Regular cardiac myocyte (primary cell): ENCODE measurements at places on chromosomes 13 and 19. TPM values are rescaled to one million over a fixed set of nuclear protein-coding genes. Genes with fewer than 3 reads are reported as not detected.

CBY2 gene
- total RNA-seq = not detected in 2 replicates

ADPRHL1 gene
- 0.56 and 0.58 TPM in 2 replicates for total RNA-seq

ANKRD24 gene
- 1.2 and 2.3 TPM in 2 replicates for total RNA-seq

SIRT6 gene
- total RNA-seq = 9.0 and 16.3 TPM in 2 replicates

CYP4F12 gene
- total RNA-seq = not detected in 2 replicates

IL12RB1 gene
- total RNA-seq = 0.19 and 0.28 TPM in 2 replicates

KLK10 gene
- total RNA-seq = not detected in 2 replicates

OLFM2 gene
- total RNA-seq = 2.9 and 37.5 TPM in 2 replicates

ZNF491 gene
- total RNA-seq = 2.9 and 3.9 TPM in 2 replicates

VSTM1 gene
- total RNA-seq = not detected in 2 replicates

BCL3 gene
- 2.5 and 4.8 TPM in 2 replicates for total RNA-seq

OR7A10 gene
- total RNA-seq = not detected in 2 replicates

PSENEN gene
- 15.1 and 17.5 TPM in 2 replicates for total RNA-seq

RPL18A gene
- 1,052 and 1,128 TPM in 2 replicates for total RNA-seq

LYPD4 gene
- not detected in 2 replicates for total RNA-seq

MADCAM1 gene
- total RNA-seq = under 0.01 TPM in 1 of 2 replicates, not detected in the other

LILRB5 gene
- total RNA-seq = not detected in 2 replicates

YIF1B gene
- total RNA-seq = 90.5 and 93.9 TPM in 2 replicates

ICAM4 gene
- total RNA-seq = 0.85 and 0.96 TPM in 2 replicates

SLC25A41 gene
- total RNA-seq = not detected in 2 replicates

PSG1 gene
- total RNA-seq = 0.19 and 1.4 TPM in 2 replicates

MIA gene
- 0.85 TPM in 1 of 2 replicates, not detected in the other for total RNA-seq

KLK11 gene
- total RNA-seq = not detected in 2 replicates

NCCRP1 gene
- not detected in 2 replicates for total RNA-seq

RNF225 gene
- total RNA-seq = 0.38 TPM in 1 of 2 replicates, not detected in the other

PTPRH gene
- 6.5 and 21.4 TPM in 2 replicates for total RNA-seq

KL gene
- total RNA-seq = under 0.01 TPM in 2 replicates

IRGC gene
- not detected in 2 replicates for total RNA-seq

FSD1 gene
- total RNA-seq = 4.5 and 12.8 TPM in 2 replicates

USHBP1 gene
- total RNA-seq = under 0.01 and 0.28 TPM in 2 replicates

CYP4F3 gene
- total RNA-seq = not detected in 2 replicates

ZSCAN4 gene
- total RNA-seq = not detected in 2 replicates

KLK3 gene
- total RNA-seq = not detected in 2 replicates

PRR22 gene
- total RNA-seq = under 0.01 and 0.19 TPM in 2 replicates
